ENCODE measurements at places on chromosomes 1 and 21.

DNA sequence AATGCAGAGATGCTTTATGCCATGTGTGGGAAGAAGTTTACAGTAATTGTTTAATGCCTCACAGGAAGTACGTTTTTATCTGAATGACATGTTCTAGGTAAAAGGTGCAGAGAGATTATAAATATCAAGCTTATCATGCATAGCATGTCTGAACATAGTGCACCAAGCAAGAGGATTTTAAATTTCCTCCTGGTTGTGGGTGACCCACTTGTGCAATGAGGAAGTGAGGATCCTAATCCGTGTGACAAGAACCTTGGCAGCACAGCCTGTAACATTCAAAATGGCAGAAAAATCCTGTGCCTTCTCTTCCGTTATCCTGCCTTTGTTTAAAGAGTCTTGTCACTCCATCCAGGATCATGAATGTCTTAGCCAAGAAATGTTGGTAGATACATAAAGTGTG, 75.6 kb downstream of the PLA2G4A start:
- no peak for DNase-seq

DNA sequence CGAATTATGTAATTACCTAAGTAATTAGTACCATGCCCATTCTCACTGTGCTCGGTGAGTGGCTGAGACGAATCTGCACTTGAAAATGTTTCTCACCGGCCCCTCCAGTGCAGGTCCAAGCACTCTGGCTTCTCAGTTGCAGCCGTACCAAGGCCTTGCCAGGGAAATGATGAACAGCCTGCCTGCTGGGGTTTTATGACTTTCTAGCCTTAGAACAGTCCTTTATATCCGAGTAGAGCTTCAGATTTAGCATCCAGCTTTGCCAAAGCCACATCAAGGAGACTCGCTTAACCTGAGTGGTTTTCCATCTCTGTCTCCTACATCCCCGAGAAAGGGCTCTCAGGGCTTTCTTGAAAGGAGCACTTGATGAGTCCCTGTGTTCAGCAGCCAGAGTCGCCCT, 83.4 kb downstream of the GREM2 start:
- no peak for DNase-seq

GRCh38 chr1:91325456-91325855, 79.2 kb downstream of the HFM1 start:
- DNase-seq: no peak

GRCh38 chr1:184497959-184498723, 111.3 kb downstream of the C1orf21 start:
- DNase-seq: no peak

DNA sequence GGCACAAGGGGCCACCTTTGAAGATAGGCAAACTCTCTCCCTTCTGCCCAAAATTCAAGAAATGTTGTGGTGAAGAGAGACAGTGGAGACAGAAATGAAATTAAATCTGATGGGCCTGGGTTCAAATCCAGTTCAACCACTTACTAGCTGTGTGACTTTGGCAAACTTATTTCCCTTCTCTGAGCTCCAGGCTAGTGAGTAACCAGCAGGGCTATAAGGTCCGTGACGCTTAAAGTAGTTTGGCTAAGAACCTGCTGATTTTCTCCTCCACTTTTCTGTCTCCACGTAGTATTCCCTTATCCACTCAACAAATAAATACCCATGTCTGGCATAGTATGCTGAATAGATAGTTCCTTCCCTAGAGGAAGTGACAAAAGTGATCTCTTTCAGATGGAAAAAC, 1.9 kb downstream of the SLC2A1 start:
- DNase-seq: no peak

GRCh38 chr21:42781150-42781970, 98.0 kb downstream of the WDR4 start:
- DNase-seq: no peak

DNA sequence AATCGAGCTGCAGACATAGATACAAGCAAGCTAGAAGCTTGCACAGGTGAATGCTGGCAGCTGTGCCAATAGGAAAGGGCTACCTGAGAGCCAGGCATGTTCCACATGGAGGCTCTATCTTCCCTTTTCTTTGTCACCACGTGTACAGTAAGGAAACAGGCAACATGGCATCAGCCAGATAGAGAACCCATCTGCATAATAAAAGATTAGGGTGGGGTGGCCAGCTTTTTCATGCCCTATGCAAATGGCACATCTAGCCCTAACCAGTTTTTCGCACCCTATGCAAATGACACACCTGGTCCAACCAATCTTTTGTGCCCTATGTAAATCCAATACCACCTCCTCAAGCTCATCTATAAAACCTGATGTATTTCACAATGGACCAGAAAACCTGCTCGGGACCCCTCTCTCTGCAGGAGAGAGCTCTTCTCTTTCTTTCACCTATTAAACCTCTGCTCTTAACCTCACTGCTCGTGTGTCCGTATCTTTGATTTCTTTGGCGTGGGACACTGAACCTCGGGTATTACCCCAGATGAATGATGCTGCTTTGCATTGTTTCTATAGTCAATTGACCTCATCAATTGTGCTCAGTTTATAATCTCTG, 93.9 kb downstream of the SLC30A10 start:
- DNase-seq: no peak

DNA sequence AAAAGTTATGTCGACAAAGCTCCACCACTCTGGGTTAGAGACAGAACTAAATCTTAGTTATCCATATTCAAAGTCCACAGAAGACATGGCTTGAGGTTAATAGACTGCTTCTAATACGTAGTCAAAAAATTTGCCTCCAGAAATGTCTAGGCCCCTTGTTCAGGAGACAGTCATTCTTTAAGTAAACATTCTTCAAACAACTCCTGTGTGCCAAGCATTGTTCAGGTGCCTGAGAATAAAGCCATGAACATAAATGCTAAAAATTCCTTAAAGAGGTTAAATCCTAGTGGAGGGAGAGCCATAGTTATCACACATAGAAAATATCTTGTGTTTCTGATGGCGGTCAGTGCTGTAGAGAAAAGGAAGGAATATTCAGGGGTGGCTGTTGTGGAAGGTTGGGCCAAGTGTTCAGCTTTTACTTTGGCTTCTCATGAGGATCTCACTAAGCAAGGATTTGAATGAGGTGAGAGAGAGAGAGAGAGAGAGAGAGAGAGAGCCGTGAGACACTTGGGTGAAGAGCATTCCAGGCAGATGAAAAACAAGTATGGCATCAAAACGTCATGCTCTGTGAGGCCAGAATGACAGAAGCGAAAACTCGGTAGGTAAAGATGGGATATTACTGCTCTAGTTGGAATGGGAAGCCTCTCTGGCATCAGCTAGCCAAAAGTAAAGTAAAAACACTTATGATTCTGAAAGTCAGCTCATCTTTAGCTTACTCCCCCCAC, 187.1 kb downstream of the GREM2 start:
- DNase-seq: no peak

GRCh38 chr1:169081503-169082123, 24.9 kb upstream of the ATP1B1 start:
- DNase-seq: no peak

Measured in activated CD4-positive, CD25-positive, alpha-beta regulatory T cell (primary cell).